Kidney (tissue), 22 donors: ENCODE measurements at places on chromosomes 2 and 18. TPM values are rescaled to one million over a fixed set of nuclear protein-coding genes. Genes with fewer than 3 reads are reported as not detected.

- DNase-seq = no peak
Observed at GRCh38 chr18:74897971-74898657, 300.4 kb downstream of the ZNF407 start.

TCF7L1 gene
- total RNA-seq = 12.5 TPM

DNA sequence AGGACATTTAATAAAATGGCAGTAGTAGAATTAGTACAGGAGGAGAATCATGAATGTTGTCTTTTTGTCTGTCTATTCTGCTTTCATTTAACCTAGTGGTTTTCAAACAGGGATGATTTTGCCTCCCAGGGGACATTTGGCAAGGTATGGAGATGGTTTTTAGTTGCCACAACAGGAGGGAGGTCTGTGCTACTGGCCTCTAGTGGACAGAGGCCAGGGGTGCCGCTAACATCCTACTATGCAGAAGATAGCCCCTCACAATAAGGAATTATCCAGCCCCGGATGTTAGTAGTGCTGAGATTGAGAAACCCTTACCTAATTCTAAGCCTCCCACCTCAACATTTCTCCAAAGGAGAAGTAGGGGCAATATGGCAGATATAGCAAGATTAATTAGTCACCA, 18.3 kb downstream of the FASTKD2 start:
- no peak for DNase-seq

- DNase-seq = no peak
Observed at GRCh38 chr2:191582355-191582754, 95.6 kb upstream of the NABP1 start.

DNA sequence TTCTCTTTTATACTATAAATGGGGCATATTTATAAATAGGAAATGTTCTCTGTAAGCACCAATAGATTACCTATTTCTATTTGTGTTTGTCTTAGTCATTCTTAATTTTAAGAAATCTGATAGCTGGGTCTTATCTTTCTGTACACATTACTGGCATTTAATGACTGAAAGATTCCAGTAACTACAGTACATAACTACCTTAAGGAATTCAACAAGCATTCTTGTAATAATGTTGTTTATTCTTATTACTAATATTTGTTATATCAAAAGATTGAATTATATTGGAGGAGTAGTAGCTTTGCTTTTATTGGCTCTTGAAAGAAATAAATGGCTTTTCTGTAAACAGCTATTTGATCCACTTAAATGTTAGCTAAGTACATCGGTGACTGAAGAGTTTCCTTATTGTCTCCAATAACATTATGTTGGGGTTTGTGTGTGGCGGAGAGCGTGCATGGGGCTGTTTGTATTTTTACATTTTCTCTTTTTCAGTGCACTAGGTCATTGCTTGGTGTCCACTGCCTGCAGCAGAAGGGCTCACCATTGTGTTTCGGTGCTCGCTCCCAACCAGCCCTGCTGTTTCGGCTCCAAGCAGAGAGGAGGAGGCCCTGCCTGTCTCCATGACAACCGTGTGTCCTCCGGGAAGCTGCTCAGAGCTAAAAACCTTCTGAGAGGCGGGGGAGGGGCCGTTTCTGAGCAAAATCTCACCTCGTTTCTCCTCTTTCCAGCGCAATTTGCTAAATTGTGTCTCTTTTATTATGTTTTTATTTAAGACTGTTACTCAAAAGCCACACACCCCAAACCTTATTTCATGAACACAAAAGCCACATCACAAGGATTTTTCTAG, 112.5 kb upstream of the SLC38A11 start:
- DNase-seq = no peak
